ENCODE measurements at places on chromosomes 2 and 18. TPM values are rescaled to one million over a fixed set of nuclear protein-coding genes. Genes with fewer than 3 reads are reported as not detected.

Gene MC4R
- not detected for total RNA-seq

Gene GLI2
- total RNA-seq: 17.0 TPM

Gene ALPG
- not detected for total RNA-seq

Gene SERPINB12
- total RNA-seq: not detected

Gene CCDC150
- total RNA-seq: 14.8 TPM

Gene TEKT4
- not detected for total RNA-seq

Gene CFAP65
- 1.7 TPM for total RNA-seq

Gene TOGARAM2
- 4.2 TPM for total RNA-seq

Gene FZD7
- 271 TPM for total RNA-seq

DNA sequence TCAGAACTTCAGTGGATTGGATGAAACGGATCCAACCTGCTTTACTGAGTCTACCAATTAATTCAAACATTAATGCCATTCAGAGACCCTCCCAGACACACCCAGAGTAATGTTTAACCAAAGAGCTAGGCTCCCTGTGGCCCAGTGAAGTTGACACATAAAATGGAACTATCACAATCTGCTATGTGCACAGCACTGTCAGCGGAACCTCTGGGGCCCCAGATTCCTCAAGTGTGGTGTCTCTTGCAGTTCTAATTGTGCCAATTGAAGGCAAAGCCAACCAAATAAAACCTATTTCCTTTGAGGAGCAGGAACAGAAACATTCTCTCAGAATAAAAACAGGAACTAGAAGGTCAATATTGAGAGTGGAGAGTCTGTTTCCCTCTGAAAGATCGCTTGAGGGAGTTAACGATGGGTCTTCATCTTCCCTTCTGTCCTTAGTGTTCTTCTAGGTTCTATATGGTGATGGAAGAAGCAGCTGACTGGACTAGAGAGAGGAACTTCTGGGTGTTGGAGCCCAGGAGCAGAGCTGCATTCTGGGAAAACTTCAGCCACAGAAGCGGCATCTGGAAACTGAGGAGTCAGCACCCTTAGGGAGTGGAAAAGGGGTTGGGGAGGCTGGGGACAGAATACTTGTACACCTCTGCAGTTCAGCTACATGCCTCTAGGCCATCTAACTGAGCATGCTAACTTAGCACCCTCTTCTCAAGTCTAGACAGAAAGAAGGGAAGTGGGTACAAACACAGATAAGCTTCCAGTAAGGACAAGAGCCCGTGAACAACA, 174.4 kb upstream of the FBXO11 start:
- no peak for DNase-seq

DNA sequence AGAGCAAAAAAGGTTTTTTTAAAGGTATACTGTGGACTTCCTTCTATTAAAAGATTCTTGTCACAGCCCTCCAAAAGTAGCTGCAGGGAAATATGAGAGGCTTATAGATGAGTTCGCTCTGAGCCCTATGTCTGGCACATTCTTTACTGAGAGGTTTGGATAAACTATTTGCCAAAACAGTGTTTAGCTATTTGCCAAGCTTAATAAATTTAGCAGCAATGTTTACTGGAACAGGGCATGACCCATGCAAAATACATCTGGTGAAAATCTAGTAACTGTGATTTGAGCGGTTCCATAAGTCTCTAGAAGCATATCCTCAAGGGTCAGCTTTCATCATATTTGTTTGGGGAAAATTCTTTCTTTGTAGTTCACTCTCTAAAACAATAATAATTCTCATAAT, 1696.7 kb upstream of the PIK3C3 start:
- no peak for DNase-seq

DNA sequence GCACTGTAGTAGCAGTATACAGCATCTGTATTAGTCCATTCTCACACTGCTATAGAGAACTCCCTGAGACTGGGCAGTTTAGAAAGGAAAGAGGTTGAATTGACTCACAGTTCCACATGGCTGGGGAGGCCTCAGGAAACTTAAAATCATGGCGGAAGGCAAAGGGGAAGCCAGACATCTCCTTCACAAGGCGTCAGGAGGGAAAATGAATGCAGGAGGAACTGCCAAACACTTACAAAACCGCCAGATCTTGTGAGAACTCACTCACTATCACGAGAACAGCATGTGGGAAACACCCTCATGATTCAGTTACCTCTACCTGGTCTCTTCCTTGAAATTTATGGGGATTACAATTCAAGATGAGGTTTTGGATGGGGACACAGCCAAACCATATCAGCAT, 25.4 kb downstream of the MAP4K4 start:
- no peak for DNase-seq

DNA sequence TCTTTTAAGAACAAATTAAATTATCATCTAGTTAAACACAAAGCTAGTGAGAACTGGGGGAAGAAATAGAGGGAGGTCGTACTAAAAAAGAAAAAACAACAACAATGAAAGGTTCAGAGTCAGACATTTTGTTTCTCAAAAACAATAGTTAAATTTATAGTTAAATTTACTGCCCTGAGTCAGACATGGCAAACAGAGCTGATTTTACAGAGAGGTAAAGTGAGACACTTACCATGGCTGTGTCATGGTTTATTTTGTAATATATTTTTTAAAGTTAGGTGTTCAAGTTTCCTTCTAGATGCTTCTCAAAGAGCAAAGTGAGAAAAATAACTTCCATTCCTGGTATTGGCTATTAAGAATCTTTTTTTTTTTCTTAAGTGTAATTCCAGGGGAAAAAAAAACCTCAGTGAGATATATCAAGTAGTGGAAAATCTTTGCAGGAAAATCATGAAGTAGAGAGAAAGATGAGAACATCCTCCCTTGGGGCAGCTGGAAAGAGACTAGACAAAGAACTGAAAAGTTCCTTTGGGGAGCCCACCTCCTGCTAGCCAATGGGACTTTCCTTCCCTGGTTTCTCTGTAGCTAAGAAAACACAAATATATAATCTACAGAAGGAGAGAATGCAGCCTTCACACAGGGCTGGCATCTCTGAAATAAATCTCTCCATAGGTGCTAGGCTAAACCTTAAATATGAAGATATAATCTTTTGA, 12.3 kb downstream of the KLF7 start:
- no peak for DNase-seq

DNA sequence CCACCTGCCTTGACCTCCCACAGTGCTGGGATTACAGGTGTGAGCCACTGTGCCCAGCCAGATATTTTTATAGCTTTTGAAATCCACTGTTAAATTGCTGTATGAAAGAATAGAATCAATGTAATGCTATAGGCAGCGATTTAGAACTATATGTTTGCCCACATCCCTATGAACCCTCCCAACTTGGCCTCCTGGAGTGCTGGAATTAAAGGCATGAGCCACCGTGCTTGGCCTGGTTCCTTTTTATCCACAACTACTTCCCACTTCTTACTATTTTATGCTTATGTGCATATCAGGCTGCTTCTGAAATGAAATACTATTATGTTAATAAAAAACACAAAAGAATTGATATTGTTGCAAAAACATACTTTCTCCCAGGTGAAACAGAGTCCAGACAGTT, 11.6 kb upstream of the PTPN2 start:
- no peak for DNase-seq

DNA sequence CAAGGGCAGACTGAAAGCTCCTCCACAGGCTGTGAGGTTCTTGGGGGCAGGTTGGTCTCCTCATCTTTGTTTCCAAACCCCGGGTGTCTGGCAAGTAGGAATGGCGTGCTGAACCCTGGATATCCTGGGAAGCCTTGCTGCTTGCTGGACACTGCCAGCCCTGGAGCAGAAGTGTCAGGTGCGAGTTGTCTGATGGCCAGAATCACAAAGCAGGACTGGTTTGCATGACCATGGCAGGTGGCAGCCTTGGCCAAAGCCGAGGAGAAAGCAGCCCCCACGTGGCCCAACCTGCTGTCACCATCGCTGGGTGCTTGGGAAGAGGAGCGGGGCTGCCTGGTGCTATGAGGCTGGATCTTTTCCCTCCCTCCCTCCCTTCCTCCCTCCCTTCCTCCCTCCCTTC, 309.5 kb upstream of the HS6ST1 start:
- DNase-seq: peak; percentile 36

- DNase-seq: no peak
Measured at GRCh38 chr2:13003500-13003899, 286.8 kb downstream of the TRIB2 start.

GRCh38 chr18:24472591-24472990, 12.2 kb downstream of the HRH4 start:
- DNase-seq: no peak

GRCh38 chr2:186889101-186889879, 40.3 kb upstream of the ZSWIM2 start:
- DNase-seq: no peak

- peak; percentile 98 for DNase-seq
Measured at GRCh38 chr2:218959141-218959731, at the start of gene CDK5R2. CDK5R2 (plus strand) TSS chr2:218959666; CDS start chr2:218959821, 155 bp downstream.

- DNase-seq: peak; percentile 42
Measured at GRCh38 chr2:119483896-119484718, 40.2 kb downstream of the SCTR start.

DNA sequence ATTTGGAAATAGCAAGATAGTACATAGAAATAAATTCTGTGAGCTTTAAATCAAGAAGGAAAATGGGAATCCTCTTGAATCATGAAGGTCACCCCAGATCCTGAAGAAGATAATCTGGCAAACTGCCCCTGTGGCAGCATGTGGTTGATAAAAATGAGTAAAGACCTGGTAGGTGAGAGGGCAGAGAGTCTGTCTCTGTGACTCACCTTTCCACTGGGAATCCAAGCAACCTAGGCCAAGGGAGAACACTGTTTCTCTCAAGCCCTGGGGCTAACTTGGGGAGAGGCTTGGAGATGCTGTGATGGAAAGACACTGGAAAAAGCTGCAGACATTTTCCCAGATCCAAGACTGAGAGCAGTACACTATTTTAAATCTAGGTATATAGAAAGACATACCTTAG, 185.8 kb upstream of the CNTNAP5 start:
- no peak for DNase-seq

DNA sequence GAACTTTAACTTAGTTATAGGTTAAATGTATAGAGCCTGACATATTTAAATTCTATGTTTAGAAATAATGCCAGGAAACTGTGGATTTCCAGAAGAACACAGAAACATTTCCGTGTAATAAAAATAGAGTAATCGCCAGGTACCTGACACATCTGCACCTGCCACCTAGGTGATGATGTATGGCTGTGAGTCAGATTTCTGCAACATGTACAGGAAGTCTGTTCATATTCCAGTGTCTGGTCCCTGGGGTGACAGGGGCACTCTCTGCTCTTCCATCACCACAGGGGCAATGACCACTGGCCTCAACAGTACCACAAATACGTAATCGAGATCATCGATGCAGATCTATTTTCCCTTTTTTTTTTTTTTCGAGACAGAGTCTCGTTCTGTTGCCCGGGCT, 101.1 kb upstream of the LPIN2 start:
- DNase-seq: no peak

GRCh38 chr2:136104977-136105376, 13.0 kb downstream of the CXCR4 start:
- no peak for DNase-seq

DNA sequence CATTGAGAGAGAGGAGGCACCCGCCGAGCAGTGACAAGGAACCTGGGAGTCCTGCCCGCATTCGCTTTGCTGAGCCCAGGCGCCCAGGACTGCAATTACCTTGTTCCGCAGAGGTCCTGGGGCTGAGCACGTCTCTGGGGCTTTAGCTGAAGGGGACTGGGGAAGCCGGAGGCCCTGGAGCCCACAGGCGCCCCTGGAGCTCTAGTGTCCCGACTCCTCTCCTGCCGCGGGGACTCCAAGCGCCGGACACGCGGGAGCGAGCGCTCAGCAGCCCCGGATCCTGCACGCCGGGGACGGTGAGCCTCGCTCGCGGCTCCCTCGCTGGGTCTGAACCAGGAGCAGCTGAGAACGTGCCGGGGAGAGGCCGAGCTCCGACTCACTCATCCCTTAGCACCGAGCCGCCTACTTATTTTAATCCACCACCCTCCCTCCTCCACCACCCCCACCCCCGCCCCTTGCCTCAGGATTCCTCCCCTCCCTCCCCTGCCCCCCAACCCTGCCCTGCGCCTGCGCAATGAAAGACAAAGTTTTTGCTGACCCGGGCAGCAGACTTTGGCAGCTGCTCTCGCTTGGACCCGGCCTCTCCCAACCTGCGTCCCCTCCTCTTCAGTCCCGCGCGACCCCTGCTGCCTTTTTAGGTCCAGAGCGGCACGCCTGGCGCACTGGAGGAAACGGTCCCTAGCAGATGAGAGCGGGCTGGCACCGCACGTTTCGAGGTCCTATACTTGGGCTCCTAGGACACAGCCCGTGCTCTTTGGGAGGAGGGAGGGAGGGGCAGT, at the start of gene OSR1:
OSR1 (minus strand) TSS at position 382 of the 779 bp plus-strand sequence. CDS start 4,818 bp downstream, outside the sequence.
- DNase-seq: peak; percentile 91

DNA sequence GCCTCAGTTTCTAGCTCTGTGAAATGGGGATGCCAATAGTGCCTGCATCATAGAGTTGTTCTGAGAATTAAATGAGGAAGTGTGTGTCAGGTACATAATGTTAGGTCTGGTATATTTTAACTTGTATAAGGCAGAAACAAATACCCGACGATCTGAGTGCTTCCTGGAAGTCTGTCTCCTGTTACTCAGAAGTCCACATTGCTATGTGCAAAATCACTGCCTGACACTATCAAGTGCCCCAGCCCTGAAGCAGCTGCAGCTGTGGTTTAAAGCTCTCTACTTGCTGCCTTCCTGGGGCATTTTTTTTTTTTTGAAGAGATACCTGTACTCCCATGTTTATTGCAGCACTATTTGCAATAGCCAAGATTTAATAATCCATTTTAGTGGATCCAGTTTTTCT, 125.3 kb downstream of the SLC4A3 start:
- no peak for DNase-seq

- no peak for DNase-seq
Measured at GRCh38 chr2:225319872-225320271, 79.6 kb upstream of the NYAP2 start.

DNA sequence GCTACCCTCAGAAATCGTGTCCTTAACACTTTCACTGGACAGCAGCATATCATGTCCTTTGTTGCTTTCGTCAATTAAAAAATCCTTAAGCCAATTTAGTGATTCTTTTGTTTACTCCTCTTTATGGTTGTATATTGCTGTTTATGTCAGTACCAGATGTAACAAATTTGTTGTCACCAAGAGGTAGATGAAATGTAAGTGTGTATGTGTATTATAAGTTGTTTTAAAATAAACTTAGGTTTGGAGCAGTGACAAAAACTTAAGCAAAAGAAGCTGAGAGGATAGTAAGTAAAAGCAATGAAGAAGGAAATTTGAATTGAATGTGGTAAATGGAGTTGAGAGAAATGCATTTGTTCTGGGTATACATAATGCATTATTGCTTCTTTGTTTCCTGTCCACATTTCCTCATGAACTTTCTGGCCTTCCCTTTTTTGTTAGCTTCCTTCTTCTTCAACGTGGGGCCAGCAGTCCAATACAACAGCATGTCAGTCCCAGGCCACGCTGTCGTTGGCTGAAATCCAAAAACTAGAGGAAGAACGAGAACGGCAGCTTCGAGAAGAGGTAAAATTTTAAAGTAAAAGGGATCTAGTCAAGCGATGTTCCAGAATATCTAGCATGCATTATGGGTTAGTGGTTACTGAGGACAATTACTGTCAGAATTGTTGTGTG, 30.5 kb upstream of the SNORC start:
- DNase-seq: no peak

Measured in endodermal cell (in vitro differentiated cells).